ENCODE measurements at places on chromosomes 5 and 9. TPM values are rescaled to one million over a fixed set of nuclear protein-coding genes. Genes with fewer than 3 reads are reported as not detected.

DNA sequence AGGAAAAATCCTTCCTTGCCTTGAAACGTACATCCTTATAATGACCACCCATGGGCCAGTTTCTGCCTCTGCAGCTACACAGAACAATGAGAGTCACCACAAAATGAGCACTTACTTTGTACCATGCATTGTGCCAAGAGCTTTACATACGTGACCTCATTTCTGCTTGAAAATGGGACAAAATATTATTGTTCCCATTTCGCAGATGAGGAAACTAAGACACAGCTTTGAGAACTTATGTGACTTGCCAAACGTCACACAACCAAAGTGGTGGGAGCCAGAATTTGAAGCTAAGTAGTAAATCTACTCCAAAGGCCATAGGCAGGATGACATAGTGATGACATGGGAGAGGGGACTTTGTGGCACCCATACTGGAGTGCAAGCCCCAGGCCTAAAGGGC lies 34.8 kb upstream of the GRPEL2 start:
- DNase-seq, result no peak

GRCh38 chr9:124137944-124138335 lies 119.8 kb upstream of the NEK6 start:
- DNase-seq, result no peak

STXBP1 gene
- 40.6 TPM for total RNA-seq

SHC3 gene
- 26.5 TPM for total RNA-seq

DNA sequence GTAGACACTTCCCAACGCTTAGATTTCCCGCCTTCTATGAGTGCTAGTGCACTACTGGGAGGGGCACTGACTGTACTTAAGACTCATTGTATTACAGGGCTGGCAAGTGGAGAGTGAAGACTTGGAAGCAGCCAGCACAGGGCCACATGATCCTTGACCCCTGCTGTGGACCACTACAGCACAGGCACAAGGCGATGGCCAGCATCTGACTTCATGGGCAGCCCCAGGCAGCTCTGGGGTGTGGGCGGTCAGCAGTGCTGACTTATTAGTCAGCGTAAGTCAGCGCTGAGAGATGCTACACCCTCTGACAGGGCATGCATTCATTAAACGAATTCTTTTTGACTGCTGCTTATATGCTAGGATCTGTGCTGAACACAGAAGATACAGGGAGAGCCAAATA lies 9.3 kb downstream of the SLC46A2 start:
- peak; percentile 23 for DNase-seq

GRCh38 chr5:78527925-78528324 lies 120.6 kb downstream of the LHFPL2 start:
- DNase-seq, result peak; percentile 52

GRCh38 chr5:145908206-145908960 lies 28.0 kb upstream of the SH3RF2 start:
- peak; percentile 60 for DNase-seq

- DNase-seq, result no peak
Measured at GRCh38 chr9:2274762-2275161, 259.6 kb downstream of the SMARCA2 start.

DNA sequence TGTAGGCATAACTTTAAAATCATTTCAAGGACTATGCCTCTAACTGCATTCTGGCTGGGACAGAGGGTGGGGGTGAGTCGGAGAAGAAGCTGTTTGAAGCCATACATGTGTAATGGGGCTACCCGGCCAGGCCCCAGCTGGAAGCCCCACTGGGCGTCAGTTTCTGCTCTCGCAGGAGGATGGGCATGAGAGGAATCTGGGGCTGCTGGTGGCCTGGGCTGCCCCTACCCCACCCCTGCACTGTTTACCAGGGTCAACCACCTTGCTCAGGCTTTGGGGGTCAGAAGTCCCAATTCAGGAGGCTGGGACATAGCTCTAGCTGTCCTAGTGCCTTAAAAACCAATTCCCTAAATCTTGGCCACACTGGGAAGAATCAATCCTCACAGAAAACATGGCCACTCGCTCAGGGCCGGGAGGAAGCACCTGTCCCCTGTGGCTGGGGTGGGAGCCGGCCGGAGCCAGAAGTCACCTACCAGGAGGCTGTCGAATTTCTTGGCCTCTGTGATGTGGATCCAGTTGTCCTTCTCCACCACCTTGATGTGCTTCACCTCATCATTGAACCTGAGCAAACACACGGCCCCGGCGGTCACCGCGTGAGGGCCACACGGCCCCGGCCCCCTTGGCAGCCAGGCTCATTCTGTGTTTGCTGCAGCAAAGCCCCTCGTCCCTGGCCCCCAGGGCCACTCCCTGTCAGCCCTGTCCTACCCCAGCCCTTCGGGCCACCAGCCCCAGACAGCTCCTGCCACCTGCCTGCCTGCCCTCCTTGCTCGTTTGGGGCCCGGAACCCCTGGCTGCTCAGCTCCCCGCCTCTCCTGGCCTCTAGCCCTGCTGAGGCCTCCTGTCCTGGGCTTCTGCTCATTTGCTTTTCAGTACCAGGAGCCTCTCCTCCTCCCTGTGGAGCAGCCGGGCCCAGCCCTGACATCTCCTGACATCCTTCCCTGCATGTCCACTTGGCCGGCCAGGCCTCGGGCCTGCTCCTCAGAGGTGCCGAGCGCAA lies 33.6 kb upstream of the SARDH start:
- DNase-seq, result no peak

DNA sequence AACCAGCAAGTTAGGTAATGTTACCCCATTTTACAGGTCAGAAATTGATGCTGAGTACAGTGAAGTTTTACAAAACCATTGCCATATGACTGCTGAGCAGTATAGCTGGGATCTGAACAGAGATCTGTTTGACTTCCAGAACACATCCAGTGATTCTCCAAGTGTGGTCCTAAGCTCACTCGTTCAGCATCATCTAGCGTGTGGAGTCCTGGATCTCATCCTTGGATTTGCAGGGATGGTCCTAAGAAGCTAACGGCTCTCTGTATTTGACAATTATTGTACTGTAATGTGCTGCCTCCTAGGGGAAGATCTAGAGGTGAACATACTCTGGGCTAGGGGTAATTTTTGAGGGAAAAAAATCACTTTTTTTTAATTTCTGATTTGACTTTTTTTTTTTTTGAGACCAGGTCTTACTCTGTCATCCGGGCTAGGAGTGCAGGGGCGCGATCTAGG lies 1.4 kb downstream of the SLC26A2 start:
- DNase-seq, result peak; percentile 78

GRAMD2B gene
- 13.5 TPM for total RNA-seq

DNA sequence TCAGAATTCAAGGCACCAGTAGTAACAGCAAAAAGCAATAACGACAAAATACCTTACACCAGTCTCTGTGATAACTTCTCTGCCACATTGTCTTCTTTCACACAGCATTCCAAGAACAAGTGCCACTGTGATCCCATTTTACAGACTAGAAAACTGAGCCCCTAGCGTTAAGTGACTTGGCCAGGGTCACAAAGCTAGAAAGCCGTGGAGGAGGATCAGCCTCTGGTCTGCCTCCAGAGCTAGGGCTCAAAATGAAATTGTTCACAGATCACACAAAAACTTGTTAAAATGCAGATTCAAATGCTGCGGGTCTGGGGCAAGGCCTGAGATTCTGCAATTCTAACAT lies 154.1 kb downstream of the FAM114A2 start:
- DNase-seq, result no peak

GRCh38 chr5:100860407-100860806 lies 42.7 kb downstream of the ST8SIA4 start:
- DNase-seq, result no peak

GRCh38 chr5:20572614-20573013 lies 584.6 kb upstream of the CDH18 start:
- DNase-seq, result peak; percentile 76

- DNase-seq, result peak; percentile 52
Measured at GRCh38 chr9:133125941-133126696, 5.1 kb upstream of the RALGDS start.

GRCh38 chr9:137149942-137150616 lies 11.1 kb downstream of the GRIN1 start:
- DNase-seq, result no peak

DNA sequence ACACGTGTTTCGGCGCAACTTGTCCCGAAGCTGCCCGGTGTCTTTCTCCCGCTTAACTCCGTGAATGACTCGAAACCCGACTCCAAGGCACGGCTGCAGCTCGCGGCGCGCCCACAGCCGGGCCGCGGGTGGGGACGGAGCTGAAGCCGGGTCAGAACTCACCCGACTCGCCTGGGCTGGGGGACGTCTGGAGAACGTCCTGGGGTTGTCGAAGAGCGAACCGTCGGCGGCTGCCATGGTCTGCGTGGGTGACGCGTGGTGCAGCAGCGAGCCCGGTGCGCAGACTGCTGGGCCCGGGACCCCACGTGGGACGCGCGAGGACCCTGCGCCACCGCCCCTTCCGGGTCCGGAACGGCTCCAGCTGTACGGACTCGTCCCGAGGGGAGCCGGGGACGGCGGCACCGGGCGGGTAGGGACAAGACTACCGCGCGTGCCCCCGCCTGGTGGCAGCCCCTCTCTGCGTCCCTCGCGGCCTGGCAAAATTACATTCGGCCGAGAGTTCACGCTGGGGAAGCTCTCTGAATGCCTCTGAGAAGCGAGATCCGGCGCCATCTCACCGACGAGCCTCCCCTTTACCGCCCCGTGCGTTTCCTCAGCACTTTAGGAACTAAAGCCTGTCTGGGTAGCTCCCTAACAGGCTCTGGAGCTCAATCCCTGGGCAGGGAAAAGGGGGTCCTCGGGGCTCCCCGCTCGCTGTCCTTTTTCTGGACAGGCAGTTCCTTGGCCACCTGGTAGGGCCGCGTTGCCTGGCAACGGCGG lies at the start of gene DDX31:
Gene DDX31, minus strand, starts transcription at position 286 of the 759 bp plus-strand sequence. Its CDS starts 49 bp downstream, at position 237.
- peak; percentile 76 for DNase-seq

- no peak for DNase-seq
Measured at GRCh38 chr5:160477266-160477970, 55.8 kb downstream of the PTTG1 start.

ZNF300 gene
- 8.1 TPM for total RNA-seq

- DNase-seq, result peak; percentile 21
Measured at GRCh38 chr9:108413809-108414208, 442.0 kb downstream of the ACTL7B start.

DNA sequence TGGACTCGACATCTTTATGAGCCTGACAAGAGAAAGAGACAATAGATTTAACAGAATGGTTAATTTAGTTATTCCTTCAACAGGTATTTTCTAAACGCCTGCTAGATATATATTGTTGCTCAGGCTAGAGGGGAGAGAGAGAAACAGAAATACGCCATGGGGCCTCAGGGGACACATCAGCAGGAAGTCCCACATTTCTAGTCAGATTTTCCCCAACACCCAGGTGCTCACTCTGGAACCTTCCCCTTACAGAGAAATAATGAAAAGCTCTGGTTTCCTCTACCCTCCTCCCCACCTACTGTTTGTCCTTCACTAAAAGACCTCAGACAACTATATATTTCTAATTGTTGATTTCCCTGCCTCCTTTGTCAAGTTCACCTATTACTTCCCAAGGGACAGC lies 130.3 kb upstream of the TBC1D2 start:
- no peak for DNase-seq

GRCh38 chr5:107968998-107969397 lies 298.3 kb upstream of the EFNA5 start:
- DNase-seq, result peak; percentile 36

GRCh38 chr5:176824604-176825003 lies 14.2 kb downstream of the UNC5A start:
- DNase-seq, result no peak

LCN2 gene
- total RNA-seq, result not detected

PCDHGA5 gene
- 1.7 TPM for total RNA-seq

DNA sequence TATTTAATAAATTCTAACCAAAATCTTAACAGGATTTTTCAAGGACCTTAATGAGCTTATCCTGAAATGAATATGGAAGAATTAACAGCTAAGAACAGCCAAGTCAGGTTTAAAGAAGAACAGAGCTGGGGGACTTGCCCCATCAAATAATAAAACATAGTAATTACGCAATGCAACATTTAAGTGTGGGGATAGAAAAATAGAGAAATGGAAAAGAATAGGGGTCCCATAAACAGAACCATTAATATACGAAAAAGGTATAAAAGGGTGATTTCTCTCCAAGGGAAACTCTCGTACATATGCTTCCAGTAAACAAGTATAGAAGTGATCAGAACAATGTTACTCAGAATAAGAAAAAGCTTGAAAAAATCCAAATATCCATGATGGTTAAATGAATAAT lies 300.2 kb downstream of the GLIS3 start:
- DNase-seq, result no peak

- no peak for DNase-seq
Measured at GRCh38 chr5:7742241-7742656, 108.7 kb downstream of the CFAP90 start.

DNA sequence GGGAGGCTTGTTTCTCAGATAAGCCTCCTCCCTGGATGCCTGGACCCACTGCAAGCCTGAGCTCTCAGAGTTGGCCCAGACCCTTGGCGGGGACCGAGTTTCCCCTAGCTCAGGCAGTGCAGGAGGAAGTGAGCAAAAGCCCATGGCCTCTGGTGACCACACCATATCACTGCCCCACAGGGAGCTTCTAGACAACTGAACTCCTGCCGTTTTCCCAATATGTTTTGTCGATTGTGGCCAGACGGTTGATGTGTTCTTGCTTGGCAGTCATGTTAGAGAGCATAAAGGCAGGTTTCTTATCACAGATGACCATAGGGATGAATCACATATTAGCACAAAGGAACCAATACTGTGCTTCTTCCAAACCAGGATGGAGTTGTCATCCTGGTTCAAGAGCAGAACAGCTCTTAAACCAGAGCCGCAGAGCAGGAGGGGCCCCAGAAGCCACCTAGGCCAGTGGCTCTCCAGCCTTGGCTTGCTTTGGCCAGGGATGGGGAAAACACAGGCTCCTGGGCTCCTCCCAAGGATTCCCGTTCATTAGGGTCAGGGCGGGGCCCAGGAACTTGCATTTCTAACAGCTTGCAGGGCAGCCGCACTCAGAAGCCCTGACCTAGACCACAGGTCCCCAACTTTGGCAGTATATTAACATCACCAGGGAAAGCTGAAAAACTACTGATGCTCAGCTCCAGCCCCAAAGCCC lies 113.1 kb upstream of the TBC1D2 start:
- DNase-seq, result peak; percentile 78

DNA sequence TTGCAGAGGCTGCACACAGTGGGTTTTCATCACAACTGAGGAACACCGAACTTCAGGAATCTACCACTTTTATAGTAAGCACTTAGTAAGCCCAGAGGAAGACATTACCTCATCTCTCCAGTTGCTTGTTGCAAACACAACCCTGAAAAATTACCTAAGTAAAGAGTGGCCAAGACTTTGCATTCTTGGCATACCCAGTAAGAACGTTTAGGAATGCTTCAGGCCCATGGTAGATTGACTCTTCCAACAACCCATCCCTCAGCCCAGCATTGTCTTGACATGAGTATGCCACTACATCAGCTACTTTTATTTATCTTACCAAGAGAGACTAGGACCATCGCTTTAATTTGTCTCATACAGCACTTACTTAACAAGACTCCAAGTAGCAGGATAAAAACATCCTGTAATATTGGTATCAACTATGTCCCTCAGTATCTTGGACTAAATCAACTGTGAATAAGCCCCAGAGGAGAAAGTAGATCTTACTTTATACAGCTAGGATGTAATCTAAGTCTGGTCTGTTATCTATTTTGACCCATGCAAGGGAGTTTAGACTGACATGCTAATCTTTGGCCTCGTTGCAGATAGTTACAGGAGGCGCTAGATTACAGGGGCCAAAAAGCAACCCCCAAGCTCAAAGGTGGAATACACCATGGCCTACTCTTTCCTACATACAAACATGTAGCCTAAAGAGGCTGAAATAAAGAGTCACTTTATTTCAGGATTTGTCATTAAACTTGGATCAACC lies 114.9 kb downstream of the INVS start:
- DNase-seq, result peak; percentile 46

GRCh38 chr5:177085985-177086653 lies 596 bp upstream of the FGFR4 start:
- DNase-seq, result no peak

All from fibroblast of the aortic adventitia (primary cell).